ENCODE measurements at places on chromosomes 2 and 18.

DNA sequence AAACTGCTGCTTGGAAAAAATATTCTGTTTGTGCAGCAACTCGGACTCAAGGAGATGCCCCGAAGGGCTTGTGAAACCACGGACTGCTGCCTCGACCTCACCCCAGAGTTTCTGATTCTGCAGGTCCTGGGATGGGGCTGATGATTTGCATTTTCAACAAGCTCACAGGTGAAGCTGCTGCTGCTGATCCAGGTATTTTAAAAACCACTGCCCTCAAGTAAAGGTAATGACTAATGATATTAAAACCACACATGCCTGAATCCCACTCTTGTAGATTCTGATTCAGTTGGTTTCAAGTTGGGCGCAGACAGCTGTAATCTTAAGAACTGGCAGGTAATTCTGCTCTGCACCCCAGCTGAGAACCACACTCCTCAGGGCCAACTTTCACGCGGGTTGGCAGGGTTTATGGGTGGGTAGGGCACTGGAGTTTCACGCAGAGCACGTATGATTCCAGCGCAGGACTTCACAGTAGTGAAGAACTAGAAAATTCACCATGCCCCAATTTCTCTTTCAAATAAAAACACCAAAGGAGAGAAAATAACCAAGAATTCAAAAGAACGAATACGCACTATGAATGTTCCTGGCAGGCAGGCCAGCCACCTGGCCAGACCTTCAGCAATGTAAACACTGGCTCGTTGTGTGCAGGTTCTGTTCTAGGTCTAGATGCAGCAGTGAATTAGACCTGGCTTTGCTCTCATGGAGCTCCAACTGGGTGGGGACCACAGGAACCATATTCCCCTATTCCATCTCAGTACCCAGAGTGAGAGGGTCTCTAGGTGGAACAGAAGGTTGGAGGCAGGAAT lies 74.6 kb upstream of the ZFP36L2 start:
- no peak for DNase-seq

DNA sequence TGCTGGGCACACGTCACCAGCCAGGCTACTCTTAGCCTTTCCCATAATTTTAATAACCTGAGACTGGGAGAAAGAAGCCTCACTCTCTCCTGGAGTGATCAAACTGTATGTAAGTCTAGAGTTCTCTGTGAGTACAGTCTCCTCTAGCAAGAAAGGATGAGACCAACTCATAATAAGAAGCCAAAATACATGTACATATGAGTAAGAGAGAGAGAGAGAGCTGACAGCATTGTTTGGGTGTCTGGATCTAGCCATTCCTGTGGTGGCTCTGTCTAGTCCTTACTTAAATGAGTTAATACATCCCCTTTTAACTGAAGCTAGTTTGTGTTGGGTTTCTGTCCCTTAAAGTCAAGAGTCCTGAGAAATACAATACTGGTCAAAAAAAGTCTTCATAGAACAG lies 26.0 kb upstream of the ANXA4 start:
- no peak for DNase-seq

GRCh38 chr2:85889627-85890281 lies 964 bp upstream of the ST3GAL5 start:
- DNase-seq = no peak

GRCh38 chr2:46963941-46964673 lies 48.5 kb upstream of the MCFD2 start:
- no peak for DNase-seq

DNA sequence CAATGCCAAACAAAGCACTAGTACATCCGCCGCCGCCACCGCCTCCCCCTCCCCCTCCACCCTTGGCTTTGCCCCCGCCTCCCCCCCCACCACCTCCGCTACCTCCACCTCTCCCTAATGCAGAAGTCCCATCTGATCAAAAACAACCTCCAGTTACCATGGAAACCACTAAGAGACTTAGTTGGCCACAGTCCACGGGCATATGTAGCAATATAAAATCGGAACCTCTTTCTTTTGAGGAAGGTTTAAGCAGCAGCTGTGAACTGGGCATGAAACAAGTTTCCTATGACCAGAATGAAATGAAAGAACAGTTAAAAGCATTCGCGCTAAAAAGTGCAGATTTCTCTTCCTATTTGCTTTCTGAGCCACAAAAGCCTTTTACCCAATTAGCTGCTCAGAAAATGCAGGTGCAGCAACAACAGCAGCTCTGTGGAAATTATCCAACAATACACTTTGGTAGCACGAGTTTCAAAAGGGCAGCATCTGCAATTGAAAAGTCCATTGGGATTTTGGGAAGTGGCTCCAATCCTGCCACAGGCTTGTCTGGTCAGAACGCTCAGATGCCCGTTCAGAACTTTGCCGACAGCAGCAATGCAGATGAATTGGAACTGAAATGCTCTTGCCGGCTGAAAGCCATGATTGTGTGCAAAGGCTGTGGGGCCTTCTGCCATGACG lies 168.0 kb downstream of the ASXL3 start:
- DNase-seq = no peak

DNA sequence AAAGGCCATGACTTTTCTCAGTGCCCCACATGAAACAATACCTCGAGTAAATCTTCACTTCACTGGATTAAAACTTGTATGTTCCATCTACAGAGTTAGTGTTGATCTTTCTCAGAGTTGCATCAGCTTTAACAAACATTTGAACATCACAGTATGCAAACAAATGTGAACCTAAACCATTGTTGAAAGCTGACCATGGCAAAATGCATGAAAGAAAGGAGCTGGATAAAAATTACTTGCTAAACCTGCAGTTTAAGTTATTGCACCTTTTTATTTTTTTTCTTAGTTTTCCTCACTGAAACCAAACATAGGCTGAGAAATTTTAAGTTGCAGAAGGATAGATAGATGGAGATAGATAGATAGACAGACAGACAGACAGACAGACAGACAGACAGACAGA lies 107.2 kb upstream of the UGP2 start:
- no peak for DNase-seq

DNA sequence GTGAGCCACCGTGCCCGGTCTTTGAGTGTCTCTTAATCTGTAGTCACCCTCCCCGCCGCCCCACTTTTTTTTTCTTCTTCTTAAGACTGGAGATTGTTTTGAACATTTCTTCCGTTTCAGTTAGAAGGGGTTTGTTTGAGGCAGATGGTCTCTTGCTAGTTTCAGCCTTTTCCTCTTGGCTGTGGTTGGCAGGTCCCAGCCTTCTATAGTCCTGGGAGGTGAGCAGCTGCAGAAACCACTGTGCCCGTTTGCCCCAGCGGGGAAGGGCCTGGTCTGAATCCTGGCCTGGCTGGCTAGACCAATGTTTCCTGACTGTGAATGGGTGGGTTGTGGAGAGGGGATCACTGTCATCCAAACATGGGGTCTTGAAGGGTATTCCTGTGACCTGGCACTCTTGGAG lies 30.1 kb upstream of the MCFD2 start:
- no peak for DNase-seq

- no peak for DNase-seq
Observed at GRCh38 chr2:233838726-233839446, 15.4 kb downstream of the HJURP start.
